ENCODE measurements at places on chromosomes 7 and 10.

DNA sequence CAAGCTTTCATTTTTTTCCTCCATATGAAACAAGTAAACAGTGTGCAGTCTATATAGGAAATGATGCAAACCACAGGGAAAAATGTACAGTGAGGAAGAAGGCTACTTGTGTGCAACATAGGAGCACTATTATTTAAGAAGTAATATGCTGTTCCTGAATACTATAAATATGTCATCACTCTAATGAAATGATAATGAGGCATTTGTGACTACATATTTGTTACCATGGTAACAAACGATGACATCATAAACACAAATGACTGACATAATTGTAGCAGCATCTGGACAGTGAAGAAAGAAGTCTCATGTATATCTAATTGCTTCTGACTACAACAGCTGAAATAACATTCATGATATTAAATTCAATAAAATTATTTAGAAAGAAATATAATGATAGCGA lies 164.8 kb downstream of the C7orf25 start:
- no peak for DNase-seq

- no peak for DNase-seq
These were observed 42.0 kb downstream of the CCDC6 start for GRCh38 chr10:59864141-59864962.

- no peak for DNase-seq
These were observed 63.5 kb downstream of the LHPP start for GRCh38 chr10:124524991-124525653.

- DNase-seq: no peak
These were observed 18.0 kb upstream of the SFR1 start for GRCh38 chr10:104103956-104104355.

DNA sequence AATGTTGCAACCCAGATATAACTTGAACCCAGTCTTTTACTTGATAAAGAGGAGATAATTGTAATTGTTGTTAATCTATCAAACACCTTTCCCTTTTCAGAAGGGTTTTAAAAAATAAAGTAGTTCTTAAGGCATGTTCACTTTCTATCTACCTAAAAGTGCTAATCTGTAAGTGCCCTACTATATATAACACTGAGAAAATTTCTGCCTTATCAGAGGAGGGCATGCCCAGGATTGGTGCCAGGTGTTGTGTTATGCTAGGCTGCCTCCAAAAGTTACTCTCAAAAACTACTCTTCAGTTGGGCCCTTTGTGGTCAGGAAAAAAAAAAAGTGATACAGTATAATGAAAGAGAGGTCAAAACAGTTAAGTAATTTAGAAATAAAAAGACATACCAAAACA lies 36.3 kb downstream of the SMNDC1 start:
- DNase-seq: no peak

DNA sequence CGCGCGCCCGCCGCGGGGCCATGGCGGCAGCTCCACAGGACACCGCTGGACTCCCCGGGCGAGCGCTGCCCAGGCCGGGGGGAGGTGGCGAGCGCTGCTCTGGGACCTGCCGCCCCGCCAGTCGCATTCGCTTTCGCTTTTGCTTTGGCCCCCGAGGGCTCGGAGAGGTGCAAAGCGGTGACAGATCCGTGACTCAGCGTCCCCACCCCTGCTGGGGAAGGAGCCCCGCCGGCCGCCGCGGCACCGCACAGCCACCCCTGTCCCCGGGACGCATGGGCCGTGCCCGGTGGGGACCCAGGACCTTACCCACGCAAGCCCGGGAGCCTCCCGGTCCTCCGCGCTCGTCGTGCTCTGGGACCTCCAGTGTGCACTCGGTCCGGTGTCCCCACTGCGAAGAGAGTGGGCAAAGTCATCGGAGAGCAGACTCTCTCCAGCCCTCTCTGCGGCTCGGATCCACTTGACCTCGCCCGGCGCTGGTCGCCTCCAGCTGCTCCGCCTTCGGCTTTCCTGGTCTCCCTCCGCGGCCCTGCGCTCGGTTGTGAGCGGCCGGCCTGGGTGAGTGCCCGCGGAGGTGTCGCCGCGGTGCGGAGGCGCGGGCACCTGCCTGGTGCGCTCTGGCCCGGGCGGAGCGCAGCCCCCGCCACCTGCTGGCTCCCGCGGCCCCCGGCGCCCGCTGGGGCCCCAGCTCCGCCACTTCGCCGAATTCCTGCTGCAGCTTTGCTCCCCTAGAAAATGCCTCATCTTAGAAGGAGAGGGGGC lies at the start of gene IL15RA:
IL15RA (minus strand) TSS at position 73 of the 759 bp plus-strand sequence; CDS start at position 22, 51 bp downstream.
- no peak for DNase-seq

GRCh38 chr10:60144099-60144498 lies 237.7 kb upstream of the CCDC6 start:
- no peak for DNase-seq

DNA sequence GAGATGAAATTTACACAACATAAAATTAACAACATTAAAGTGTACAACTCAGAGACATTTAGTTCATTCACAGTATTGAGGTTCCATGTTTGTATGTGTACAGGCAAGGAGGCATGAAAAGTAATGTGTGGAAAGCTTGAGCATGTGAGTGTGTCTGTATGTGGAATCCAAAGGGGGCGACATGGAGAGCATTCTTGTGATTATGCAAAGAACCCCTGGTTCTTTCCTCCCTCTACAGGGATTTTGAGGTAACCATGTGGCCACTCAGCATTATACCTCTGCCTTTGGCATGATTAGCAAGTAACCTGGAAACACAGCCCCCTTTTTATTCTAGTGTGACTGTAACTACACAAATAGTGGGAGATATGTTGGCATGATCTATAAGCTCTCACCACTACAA lies 21.0 kb downstream of the OR2F1 start:
- DNase-seq: no peak

DNA sequence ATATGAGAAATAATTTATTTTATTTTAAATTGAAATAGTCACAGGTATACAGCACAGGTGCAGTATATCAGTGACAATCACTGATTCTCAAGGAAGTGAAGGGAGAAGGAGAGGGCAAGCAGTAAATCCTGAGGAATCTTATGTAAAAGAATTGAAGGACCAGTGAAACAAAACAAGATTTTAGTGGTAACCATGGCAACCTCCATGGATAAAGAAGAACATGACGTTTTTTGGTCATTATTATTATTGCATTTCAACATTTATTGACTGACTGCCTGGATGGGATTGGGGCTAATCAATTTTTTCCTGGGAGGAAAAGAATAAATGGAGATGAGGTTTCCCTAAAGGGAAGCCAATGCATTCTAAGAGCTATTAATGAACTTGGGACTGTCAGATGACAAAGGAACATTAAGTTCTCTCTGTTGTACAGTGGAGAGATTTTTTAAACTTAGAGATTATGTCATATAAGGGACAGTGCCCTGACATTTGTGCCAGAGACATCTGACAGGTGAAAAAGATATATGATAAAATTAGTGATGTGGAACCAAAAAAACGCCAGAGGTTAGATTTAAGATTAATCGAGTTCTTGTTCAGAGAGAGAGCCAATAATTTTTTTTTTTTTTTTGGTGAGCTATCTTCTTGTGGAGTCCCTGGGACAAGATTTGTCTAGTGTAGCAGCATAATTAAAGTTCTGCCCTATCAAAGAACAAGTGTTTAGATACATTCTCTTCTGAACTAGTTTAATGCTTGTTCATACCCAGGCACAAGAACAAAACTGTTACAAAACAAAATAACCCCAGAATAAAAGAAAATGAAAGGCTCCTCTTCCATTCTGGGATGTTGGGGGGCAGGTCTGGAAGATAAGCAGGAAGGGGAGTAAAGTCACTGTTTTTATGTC lies 279.9 kb downstream of the CSTF2T start:
- no peak for DNase-seq

- DNase-seq: no peak
These were observed 113.5 kb downstream of the MBL2 start for GRCh38 chr10:52659085-52659484.

GRCh38 chr10:76020630-76021029 lies 589.2 kb downstream of the LRMDA start:
- DNase-seq: no peak

- DNase-seq: no peak
These were observed 365.1 kb upstream of the MTPN start for GRCh38 chr7:136342251-136342650.

- no peak for DNase-seq
These were observed 39.9 kb downstream of the OGDH start for GRCh38 chr7:44646176-44646920.

DNA sequence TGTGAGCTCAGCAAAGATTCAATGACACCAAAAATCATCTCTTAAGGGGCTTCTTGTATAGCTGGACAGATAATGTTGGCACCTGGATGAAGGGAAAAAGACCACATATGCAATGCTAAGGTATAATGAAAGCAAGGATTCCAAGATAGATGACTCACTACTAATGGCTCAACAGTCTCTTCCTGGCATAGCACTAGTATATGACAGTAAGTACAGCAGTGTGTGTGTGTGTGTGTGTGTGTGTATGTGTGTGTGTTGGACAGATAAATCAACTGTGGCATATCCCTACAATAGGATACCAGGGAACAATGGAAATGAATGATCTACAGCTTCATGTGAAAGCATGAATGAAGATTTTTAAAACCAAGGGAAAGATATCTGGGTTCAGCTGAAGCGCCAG lies 257.1 kb downstream of the SFMBT2 start:
- DNase-seq: no peak

DNA sequence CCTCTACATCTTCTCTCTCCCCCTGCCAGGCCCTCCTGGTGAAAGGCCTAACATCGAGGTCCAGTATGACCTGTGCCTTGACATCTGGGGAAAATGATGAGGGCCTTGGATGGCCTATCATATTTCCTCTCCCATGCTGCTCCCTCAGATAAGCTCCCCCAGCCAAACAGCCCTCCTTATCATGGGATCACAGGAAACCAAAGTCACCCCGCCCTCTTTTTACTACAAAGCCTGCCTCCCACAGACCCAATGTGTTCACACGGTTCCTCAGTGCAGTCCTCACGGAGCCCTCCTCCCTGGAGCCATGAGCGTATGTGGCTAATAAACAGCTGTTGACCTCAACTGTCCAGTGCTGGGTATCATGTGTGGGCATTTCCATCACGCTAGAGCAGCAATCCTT lies 32.0 kb downstream of the C10orf90 start:
- no peak for DNase-seq

GRCh38 chr10:49134327-49134726 lies 506 bp upstream of the FAM170B start:
- no peak for DNase-seq

DNA sequence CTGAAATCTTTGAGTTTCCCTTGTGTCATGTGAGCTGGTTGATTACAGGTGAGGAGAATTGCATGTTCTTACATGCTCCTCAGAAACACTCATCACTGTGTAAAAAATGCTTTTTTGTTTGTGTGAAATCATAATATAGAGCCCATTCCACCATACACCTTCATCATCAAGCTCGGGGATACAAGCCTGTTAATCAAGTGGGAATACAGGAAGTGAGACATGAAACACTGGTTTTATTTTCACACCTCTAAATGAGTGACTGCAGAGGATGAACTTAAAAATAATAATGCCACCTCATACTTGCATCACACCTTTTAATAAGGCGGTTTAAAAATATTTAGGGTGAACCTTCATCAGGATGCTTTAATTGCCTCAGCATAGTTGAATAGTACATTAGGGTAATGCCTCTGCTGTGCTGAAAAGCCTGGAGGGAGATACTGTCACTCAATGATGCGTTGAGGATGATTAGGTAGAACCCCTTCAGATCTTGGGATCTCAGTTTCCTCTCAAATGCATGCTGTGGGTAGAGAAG lies 164.6 kb downstream of the AUTS2 start:
- no peak for DNase-seq

DNA sequence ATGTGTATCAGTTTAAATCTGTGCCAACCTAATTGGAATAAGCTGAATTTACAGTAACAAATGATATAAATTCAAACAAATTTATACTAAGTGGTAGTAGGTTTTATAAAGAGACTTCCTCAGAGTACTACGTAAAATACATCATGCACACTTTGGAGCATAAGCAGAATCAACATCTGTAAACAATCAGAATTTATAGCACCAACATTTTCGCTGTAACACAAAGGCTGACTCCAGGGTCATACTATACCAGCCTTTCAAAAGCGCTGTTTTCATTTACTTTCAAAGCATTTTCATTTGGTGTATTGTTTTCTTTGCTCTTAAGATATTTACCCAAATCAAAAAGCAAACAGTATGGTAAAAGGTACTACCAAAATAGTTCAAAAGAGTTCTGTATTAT lies 29.3 kb upstream of the TMEM168 start:
- DNase-seq: no peak

DNA sequence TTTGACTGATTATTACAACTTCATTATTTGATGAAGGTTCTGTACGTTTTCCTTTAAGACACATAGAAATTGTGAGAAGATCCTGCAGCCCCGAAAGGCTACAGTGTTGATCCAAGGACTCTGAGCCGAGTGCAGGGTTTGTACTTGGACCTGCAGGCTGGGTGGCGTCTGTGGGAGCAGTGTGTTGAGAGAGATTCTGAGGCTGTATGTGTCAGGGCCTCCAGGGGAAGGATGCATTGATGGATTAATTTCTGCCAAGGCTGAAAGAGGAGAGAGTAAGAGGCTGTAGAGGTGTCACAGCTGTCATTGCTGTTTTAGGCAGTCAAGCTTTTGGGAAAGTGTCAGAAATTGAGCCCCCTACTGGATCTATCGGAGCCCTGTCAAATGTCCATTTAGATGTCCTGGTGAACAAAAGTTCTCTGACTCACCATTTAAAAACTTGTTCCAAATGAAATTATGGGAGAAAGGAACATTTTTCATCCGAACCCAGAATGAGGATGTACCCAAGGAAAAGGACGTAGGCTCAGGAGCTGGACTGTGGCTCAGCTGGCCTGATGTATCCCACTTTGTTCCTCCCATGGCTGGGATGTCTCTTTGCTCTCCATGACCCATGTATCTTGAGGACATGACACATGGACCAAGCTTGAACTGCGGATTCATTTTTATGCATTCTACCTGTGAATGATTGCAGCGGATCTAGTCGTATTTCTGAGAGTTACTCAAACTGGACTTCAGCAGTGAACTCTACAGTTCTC lies 102.2 kb downstream of the TCF7L2 start:
- no peak for DNase-seq

- no peak for DNase-seq
These were observed 394.1 kb upstream of the PHF14 start for GRCh38 chr7:10579561-10579960.

GRCh38 chr7:72805526-72806494 lies 22.2 kb downstream of the TYW1B start:
- DNase-seq: no peak

DNA sequence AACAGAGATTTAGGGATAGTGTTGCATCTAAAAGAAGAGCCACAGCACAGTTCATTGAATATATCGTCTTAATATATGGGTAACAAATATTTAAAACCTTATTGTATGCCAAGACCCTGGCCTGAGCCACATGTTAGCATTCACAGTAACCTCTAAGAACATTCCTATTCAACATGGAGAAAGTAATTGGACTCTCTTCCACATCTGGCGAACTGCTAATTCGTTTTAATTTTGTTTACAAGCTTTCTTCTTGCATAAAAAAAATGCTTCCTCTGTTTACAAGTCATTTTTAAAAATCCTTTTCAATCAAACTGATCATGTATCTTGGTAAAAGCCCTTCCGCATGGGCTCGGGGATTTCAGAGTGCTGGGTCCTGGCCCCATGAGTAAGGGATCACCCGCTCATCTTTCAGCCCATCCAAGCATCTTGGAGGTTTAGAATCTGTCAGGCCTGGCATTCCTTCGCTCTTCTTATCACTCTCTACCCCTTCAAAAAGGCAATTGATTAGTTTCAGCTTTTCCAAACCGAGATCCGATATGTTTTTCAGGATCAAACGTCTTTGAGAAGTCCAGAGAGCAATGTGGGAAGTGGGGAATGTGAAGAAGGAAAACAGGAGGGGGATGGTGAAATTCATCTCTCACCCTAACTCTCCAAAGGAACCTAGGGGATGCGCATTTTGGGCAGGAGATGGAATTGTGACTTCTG lies 7.3 kb downstream of the TWIST1 start:
- no peak for DNase-seq

Measured in NCI-H187 (cell line).